ENCODE measurements at places on chromosomes 4 and X. TPM values are rescaled to one million over a fixed set of nuclear protein-coding genes. Genes with fewer than 3 reads are reported as not detected.

GRCh38 chrX:51862920-51863319 lies 30.5 kb upstream of the MAGED1 start:
- no peak for DNase-seq

DNA sequence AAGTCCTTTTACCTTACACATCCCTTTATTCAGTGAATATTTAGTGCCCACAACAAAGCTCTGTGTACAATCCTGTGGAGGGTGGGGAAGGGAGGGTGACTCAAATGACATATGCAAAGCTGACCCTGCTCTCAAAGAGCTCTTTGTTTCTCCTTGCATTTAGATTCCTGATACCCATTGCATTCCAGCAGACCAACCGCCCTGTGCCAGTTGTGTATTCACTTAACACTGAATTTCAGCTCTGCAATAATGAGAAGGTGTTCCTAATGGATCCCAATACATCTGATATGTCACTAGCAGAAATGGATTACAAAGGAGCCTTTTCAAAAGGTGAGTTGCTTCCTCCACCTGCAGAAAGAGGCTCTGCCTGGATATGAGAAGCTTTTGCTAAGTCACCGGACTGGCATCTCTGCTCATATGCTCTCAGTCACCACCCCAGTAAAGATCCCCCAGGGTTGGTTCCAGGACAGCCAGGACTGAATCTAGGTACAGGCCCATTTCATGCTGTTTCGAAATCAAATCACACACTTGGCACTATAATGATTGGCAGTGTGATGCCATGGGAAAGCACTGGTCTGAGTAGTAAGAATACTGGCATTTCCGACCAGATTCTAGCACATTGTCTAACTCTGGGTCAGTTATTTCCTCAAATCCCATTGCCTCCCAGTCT lies 17.1 kb upstream of the ANXA3 start:
- DNase-seq, result no peak

GRCh38 chrX:96425200-96425599 lies 259.4 kb upstream of the DIAPH2 start:
- no peak for DNase-seq

- no peak for DNase-seq
These were observed 193.8 kb downstream of the FBXO8 start for GRCh38 chr4:174089711-174090110.

GRCh38 chr4:102503301-102503746 lies 2.2 kb downstream of the NFKB1 start:
- no peak for DNase-seq

DNA sequence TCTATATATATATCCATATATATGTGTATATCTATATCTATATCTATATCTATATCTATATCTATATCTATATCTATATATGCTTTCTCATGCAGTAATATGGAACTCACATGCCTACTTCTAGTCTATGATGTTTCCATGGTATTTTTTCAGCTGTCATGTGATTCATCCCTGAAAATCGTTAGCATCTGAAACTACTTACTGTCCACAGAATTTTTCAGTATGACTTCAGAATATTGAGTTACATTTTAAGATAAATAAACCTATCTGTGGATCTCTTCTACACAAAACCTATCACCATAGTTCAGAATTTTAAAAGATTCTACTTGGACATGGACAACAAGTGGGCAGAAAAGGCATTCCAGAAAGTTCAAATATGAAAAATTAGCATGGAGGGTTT lies 855.1 kb upstream of the INTU start:
- DNase-seq, result no peak

GRCh38 chr4:6942238-6942800 lies 32.7 kb downstream of the TBC1D14 start:
- peak; percentile 41 for DNase-seq

GRCh38 chrX:39873117-39873516 lies 224.6 kb downstream of the BCOR start:
- no peak for DNase-seq

DNA sequence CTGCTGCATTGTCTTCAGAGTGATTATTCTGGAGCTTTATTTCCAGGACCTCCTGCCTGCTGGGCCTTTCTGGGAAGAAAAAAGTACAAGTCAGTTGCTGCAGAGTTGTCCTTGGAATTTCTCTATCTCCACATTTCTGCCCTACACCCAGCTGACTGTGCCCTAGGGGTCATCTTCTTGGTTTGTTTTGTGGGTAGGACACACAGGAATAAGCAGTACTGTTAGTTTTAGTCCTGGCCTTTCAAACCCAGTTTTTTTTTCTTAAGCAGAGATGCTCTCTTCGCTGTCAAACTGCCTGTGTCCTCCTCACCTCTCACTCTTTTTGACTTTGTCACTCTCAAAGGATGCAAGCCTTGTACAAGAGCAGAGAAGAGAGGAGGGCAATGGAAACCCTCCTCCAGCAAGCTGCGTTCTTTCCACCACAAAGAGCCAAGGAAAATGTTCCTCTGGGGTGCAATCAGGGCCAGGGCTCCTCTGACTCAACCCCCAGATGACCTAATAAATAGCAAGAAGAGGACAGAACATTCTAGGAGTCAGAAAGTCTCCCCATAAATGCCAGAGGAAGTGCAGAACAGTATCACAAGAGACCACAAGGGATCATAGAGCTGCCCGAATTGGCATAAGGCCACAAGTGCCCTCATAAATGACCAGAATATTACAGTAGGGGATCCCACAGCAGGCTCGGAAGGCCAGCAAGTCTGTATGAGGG lies 186.2 kb downstream of the RCHY1 start:
- no peak for DNase-seq

GRCh38 chr4:13659341-13660070 lies 32.0 kb upstream of the BOD1L1 start:
- no peak for DNase-seq

- DNase-seq, result no peak
These were observed 314.9 kb upstream of the TEX13C start for GRCh38 chrX:125004799-125005198.

DNA sequence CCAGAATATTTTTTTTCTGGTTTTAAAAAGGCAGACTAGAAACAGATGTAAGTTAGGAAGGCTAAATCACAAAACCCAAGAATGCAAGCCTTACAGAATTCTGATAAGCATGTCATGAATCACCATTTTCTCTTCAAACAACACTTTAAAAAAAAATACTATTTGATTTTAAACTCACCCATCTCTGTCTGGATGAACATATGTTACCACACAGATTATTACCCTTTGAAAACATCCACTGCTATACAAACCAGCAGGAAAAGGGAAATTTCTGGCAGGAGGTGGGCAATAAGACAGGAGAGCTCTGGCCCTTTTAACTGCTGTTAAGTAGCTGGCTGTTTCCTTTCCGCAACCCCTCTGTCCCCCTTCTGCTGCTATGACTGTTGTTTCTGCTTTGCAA lies 317.7 kb upstream of the NOCT start:
- DNase-seq, result no peak

- peak; percentile 99 for DNase-seq
These were observed 80.8 kb downstream of the ANKRD50 start for GRCh38 chr4:124631760-124632159.

DNA sequence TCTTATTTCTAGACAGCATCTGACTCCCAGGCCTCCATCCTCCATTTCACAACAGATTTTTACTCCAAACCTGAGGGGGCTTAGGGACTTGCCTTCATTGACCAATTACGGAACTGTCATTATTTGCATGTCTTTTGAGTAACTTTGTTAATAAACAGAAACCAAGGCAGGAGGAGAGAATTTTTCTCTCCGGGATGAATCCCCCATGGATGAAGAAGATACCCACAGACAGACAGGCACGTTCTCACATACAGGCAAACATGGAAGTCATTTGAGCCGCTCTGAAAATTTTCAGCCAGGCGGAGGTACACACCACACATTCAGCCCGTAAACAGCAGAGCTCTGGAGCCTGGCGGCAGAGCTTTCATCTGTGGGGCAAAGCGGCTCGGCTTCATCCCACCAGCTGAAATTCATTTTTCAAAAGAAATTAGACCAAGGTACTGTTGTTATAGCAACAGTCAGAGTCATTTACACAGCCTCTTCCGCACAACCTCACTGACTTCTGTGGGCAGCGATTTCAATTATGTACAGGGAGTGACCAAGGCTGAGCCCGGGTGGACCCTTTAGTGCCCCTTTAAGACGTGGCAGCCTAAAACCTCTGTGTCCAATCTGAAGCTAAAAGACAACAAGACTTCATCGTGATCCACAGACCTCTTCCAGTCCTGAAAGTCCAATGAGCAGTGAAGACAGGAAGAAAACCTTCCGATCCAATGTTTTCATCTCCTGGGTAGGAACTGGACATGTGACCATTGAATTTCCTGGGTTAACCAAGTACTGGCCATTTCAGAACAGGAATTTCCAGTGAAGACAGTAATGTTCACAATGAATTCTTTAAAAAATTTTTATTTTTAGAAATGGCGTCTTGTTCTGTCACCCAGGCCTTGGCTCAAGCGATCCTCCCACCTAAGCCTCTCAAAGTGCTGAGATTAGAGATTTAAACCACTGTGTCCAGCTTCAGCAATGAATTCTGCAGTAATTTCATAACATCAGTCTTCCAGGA lies 237.0 kb downstream of the MGST2 start:
- no peak for DNase-seq

- no peak for DNase-seq
These were observed 93.2 kb upstream of the PRKX start for GRCh38 chrX:3806630-3807029.

GRCh38 chr4:18198653-18199052 lies 177.1 kb upstream of the LCORL start:
- no peak for DNase-seq

DNA sequence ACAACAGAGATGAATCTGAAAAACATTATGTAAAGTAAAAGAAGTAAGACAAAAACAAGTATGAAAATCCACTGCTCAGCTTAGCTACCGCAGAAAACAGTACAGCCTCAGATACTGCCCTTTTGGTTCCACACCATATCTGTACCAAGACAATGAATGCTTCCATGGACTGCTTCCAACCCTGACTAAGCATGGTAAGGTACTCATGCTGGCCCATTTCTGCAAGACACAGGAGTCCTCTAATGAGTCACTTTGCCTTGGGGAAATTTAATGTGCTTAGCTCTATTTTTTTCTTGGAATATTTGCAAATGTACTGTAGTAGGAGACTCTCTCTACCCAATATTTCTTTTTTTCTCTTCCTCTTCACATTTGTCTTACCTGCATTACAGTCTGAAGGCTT lies 931.7 kb upstream of the HS3ST1 start:
- no peak for DNase-seq

DNA sequence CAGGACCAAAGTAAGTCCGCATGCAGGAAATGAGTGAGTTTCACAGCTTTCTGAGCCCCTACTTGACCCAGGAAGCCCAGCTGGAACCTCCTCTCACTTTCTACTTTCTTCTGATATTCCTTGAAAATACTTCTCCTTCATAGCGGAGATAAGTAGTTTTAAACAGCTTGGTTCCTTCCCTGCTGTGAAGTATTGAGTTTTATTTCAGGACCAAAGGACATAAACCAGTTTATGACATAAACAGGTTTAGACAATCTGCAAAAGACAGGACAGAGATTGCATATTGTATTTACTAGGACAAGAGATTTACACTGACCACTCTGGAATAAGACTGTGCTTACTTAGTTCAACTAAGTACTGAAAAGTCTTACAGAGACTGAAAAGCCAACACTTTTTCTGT lies 54.8 kb downstream of the PAGE2 start:
- no peak for DNase-seq

Gene PAGE2
- total RNA-seq, result not detected

Gene SFRP2
- total RNA-seq, result not detected

Gene CTAG1B
- total RNA-seq, result not detected

Gene SATL1
- total RNA-seq, result not detected

Gene SOX3
- total RNA-seq, result not detected

Gene NXF2
- total RNA-seq, result not detected

Gene TMPRSS11F
- not detected for total RNA-seq

Gene SHOX
- total RNA-seq, result not detected

Measured in pulmonary artery endothelial cell (primary cell).